ENCODE measurements at places on chromosomes 4 and X.

DNA sequence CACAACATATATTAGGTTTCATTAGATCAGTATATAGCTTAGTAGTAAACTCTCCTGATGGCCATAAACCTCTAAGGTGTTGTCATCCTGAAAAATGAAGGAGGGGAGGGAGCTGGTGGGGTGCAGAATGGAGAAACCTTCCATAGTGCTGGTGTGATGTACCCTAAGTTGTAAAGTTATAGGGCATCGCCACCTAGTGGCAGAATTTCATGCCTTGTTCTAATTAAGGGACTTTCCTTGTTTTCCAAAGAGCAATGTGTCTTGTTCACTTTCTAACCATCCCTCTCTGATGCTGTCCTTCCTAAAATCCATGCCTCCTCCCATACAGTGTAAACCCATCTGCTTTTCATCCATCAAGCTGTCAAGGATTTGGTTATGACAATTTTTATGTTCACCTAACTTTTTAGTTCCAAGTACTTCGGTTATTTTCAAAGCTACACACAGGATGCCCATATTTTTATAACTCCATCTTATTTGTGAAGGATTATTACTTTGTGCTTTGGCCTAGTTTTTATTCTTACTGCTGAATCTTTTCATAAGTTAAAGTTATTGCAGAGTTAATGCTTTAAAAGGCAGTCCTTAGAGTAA, 4.5 kb downstream of the NBDY start:
- peak; percentile 8 for DNase-seq

GRCh38 chr4:140866492-140867005, 110.4 kb upstream of the TBC1D9 start:
- no peak for DNase-seq

DNA sequence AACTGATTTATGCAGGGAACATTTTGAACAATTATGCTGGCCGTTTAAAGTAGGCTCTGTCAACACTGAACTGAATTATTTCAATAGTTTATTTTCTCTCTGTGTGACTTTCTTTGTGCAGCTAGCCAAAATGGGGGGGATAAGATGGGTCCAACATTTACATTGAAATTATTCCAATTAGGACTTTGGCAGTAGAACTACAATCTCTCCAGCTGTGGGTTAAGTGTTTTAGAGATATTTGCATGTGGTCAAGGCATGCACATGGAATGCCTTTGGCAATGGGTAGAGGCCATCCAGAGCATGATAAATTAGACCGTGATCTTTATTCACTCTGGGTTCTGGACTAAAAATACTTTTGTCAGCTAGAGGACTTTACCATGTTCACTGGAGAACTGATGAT, 107.9 kb upstream of the ELOVL6 start:
- no peak for DNase-seq

- no peak for DNase-seq
Observed at GRCh38 chr4:54703182-54703581, 45.4 kb downstream of the KIT start.

DNA sequence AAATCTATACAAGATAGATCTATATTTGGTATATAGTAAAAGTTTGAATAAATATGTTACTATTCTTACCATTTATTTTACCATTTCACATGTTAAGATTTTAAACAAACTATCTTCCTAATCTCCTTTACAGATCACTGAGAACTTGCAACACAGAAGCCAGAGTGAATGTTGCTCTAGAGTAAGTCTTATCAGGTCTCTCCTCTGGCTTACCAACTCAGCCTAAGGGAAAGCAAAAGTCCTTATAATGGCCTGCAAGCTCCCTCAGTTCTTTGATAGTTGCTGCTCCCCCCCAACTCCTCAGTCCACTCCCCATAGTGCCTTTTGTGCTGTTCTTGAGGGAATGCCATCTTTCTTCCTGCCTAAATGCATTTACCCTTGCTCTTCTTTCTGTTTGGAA, 25.7 kb upstream of the SLC7A11 start:
- DNase-seq, result no peak

DNA sequence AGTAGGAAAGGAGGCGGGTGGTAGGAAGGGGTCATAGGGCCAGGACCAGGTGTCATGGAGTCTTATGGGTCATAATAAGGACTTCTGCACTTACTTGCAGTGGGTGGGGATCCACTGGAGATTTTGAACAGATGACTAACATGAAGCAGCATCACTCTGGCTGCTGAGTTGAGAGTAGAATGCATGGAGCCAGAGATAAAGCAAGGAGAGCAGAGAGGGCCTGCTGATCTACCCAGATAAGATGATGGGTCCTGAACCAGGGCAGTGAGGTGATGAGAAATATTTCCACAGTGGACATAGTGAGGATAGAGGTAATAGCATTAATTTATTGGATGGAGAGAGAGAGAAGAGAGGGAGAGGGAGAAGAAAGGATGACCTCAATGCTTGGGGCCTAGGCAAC, 48.0 kb downstream of the HCCS start:
- no peak for DNase-seq

GRCh38 chr4:61773655-61774245, 573.6 kb downstream of the ADGRL3 start:
- DNase-seq, result no peak

GRCh38 chr4:185839770-185840169, 27.8 kb upstream of the SORBS2 start:
- DNase-seq, result no peak

DNA sequence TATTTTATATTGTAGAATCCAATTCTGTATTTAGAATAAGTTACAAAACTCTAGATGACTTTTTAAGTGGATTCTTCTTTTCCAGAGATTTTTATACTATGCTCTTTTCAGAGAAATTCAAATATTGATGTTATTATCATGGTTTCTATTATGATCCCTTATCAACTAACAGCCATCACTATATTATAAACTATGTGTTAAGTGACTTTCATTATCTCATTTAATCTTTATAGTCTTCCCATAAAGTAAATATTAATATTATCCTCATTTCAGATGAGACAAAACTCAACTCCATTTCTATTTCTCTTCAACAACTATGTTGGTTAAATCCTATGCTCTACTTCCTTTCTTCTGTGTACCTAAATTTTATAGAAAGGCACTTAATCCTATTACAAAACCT, 132.6 kb downstream of the ANKRD50 start:
- no peak for DNase-seq

- peak; percentile 4 for DNase-seq
Observed at GRCh38 chr4:124980276-124980752, 267.8 kb upstream of the ANKRD50 start.
